Thoracic aorta (tissue), 2 donors: ENCODE measurements at places on chromosomes 4 and X. TPM values are rescaled to one million over a fixed set of nuclear protein-coding genes. Genes with fewer than 3 reads are reported as not detected.

Gene STOX2
- 20.2 TPM for total RNA-seq

- H3K4me1 ChIP-seq = no peaks in the 10 kb centered on the region
- H3K36me3 ChIP-seq = no peaks in the 10 kb centered on the region
- DNase-seq = no peak
- H3K27me3 ChIP-seq = no peaks in the 10 kb centered on the region
Measured at GRCh38 chr4:110484029-110484428, 8.1 kb downstream of the ENPEP start.

- H3K4me3 ChIP-seq = no peak overlapping the region
- H3K27ac ChIP-seq = no peak overlapping the region
- no peaks in the 10 kb centered on the region for H3K27me3 ChIP-seq
- no peaks in the 10 kb centered on the region for H3K4me1 ChIP-seq
- no peaks in the 10 kb centered on the region for H3K36me3 ChIP-seq
- no peak for DNase-seq
Measured at GRCh38 chr4:27278615-27279375, 418.2 kb downstream of the STIM2 start.

GRCh38 chr4:151408630-151409469 lies at the start of gene FHIP1A:
TSS of gene FHIP1A (plus strand) at chr4:151409176. CDS start at chr4:151566260, 157,084 bp downstream.
- no peak for DNase-seq
- peak within 1 kb of the TSS; percentile 84 for H3K4me3 ChIP-seq
- H3K36me3 ChIP-seq = no peaks in the 10 kb centered on the region
- peak within 1 kb of the TSS; percentile 49 for H3K27ac ChIP-seq

GRCh38 chr4:153064571-153064970 lies 128.4 kb downstream of the FHDC1 start:
- no peaks in the 10 kb centered on the region for H3K36me3 ChIP-seq
- H3K4me3 ChIP-seq = no peak overlapping the region
- DNase-seq = no peak

DNA sequence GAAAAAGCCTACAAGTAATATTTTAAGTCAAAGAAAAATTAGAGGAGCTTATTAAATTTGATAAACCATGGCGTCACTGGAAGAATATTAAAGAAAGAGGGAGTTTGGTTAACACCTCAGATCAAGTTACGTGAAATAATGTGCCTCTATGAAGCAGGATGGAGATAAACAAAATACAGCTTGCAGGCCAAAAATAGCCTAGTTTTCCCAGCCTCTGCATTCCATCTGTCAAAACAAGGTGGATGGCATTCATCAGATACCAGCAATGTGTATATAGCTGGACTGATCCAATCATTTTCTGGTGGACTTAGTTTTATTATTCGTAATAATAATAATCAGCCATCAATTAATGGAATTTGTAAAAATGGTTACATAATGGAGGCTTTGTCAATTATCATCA lies 230.7 kb downstream of the NR3C2 start:
- no peak overlapping the region for H3K27ac ChIP-seq
- H3K27me3 ChIP-seq = no peaks in the 10 kb centered on the region
- no peak overlapping the region for H3K4me3 ChIP-seq
- no peak for DNase-seq
- no peaks in the 10 kb centered on the region for H3K36me3 ChIP-seq

GRCh38 chr4:104869831-104870230 lies 276.8 kb upstream of the TET2 start:
- no peaks in the 10 kb centered on the region for H3K27me3 ChIP-seq
- no peak overlapping the region for H3K4me3 ChIP-seq
- no peak for DNase-seq
- H3K36me3 ChIP-seq = no peaks in the 10 kb centered on the region
- no peak overlapping the region for H3K27ac ChIP-seq
